ENCODE measurements at places on chromosomes 11 and 22.
A peak's percentile ranks its signal among the peaks of the same experiment; 100 is the strongest.

DNA sequence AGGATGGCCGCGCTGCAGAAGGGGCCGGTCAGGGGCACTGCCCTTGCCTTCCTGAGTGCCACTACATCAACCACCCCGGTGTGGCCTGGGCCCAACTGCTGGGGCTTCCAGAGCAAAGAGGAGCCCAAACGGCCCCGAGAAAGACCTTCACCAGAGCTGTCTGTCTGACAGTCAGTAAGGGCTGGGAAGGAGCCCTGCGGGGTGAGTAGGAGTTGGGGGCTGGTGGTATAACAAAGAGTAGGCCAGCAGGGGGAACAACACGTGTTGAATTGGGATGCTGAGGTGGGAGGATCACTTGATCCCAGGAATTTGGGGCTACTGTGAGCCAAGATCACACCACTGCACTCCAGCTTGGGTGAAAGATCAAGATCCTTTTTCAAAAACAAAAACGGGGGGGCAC, 3.9 kb downstream of the GSTT4 start:
- peak; percentile 40 for DNase-seq

DNA sequence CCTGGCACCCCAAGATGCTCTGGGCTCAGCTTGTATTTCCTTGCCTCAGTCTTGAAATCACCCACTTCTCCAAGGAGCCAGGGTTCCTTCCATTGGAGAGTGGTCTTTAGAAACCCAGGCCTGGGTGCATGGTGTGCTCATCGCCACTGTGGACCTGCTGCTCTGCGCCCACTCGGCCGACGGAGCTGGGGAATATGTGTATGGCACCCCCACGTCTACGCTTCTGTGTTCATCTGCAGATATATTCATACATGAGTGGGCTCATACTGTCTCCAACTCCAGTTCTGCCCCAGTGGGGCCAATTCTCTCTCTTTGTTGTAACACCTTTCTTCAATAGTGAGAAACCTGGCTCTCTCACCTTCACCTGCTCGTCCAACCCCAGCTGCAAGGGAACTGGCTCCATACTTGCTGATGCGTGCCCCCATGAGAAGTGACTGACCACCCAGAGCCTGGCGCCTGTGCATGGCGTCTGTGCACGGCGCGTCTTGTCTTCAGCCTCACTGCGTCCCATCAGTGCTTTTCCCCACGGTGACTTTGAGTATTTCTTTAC, 39.8 kb downstream of the KCNQ1 start:
- no peak for DNase-seq

DNA sequence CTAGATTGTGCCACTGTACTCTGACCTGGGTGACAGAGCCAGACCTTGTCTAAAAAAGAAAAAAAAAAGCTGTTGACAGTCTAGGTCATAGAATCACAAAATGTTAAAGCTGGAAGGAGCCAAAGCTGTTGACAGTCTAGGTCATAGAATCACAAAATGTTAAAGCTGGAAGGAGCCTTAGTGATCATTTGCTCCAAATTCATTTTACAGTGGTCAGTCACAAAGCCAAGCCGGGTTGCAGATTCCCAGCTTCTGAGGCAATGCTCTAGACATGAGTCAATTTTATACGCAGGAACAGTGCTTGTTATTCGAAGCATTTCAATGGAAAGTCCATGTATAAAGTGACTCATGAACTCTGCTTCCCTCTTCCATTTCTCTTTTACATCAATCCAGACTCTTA, 47.4 kb downstream of the SYT13 start:
- peak; percentile 52 for DNase-seq

DNA sequence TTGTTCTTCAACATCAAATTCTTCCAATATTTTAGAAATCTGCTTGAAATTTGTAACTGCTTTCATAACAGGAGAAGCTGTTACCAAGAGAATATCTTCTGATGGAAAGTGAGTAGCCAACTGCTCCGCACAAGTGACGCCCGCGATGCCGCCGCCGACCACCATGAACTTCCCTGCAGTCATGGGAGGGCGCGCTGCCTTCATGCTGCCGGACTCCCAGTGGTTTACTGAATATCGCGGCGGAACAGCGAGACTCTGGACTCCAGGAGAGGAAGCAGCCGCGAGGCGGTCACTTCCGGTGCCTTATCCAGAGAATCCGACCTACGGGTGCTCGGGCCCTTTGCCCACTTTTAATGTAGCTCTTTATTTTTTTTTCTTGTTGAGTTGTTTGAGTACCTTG, 190.6 kb downstream of the GUCY1A2 start:
- DNase-seq: no peak

- no peak for DNase-seq
These were observed 25.8 kb downstream of the LARGE1 start for GRCh38 chr22:33894515-33894914.

GRCh38 chr22:49075150-49075549, 752.5 kb downstream of the BRD1 start:
- DNase-seq: no peak

DNA sequence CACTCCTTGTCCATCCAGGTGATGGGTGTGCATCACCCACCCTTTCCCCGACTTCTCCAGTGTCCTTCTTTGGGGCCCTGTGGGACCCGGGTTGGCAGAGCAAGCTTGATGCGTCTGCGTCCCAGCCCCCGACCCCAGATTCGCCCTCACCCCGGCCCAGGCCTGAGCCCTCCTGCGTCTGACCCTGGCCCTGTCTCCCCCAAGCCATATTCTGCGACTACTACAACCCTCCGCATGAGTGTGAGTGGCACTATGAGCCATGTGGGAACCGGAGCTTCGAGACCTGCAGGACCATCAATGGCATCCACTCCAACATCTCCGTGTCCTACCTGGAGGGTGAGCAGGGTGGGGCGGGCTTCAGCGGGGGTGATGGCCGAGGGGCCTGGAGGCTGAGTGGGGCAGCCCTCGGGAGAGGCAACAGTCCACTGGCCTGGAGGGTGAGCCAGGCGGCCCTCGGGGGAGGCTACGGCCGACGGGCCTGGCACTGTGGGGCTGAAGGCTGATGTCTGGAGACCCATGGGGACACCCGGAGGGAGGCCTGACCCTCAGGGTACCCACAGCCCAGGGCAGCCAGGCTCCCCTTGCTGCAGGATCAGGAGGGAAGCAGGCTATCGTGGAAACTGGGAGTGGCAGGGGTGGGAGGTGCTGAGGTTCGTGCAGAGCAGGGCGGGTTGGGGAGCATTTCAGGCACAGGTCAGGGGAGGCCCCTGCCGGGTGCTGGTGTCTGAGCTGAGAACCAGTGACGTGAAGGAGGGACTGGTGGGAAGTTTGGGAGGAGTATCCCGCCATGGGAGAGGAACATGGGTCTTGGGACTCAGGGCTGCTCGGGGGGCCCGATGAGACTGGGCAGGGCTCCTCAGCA, 15.3 kb downstream of the MUC2 start:
- DNase-seq: no peak

- DNase-seq: no peak
These were observed 786 bp downstream of the RASL10A start for GRCh38 chr22:29314537-29315285.

DNA sequence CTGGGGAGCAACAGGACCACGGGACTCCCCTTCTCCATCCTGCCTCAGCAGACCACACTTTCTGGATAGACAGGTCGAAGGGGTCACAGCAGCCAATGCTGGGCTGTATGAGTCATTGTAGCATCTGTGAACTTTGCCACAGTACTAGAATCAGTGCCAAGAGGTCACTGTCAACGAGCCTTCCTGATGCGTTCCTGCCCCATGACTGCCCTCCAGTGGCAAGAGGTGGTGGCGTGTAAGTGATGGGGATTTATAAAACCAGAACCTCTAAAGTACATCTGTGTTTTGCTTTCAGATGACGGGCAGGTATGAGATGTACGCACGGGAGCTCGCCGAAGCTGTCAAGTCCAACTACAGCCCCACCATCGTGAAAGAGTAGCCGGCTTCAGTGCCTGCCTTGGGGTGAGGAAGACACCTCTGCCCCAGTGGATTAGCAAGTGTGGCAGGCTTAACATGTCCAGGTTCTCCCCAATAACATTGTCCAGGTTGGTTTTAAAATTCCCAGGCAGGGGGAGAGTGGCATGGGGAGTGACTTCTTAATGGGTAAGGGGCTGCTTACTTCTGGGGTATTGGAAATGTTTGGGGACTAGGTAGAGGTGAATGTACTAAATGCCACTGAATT, 29.4 kb downstream of the GUCD1 start:
- peak; percentile 85 for DNase-seq

DNA sequence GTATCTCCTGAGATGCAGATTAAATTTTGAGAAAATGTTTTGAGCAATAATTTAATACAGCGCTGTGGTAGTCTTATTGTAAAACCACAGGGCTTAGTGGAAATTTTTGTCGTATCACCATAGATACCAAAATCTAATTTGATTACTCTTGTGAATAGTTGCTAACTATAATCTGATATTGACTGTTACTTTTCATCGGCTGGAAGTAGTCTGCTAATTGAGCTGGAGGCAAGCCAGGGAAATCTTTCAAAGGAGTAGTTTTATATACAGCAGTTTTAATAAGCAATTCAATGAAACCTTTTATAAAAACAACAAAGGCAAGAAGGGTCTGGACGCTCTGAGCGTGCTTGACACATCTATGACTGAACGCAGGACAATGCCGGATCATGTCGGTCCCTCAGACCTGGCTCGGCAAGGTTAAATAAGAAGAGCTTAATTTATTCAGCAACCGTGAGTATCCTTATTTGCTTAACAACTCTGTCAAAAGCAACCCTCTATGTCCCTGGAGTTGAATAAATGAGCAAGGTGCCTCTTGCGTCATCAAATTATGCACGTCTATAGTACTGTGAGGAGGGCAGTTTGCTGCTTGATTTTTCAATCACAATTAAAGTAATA, 121.2 kb downstream of the NCAM1 start:
- no peak for DNase-seq

GRCh38 chr11:58913685-58914084, 25.6 kb upstream of the GLYATL1 start:
- DNase-seq: no peak

DNA sequence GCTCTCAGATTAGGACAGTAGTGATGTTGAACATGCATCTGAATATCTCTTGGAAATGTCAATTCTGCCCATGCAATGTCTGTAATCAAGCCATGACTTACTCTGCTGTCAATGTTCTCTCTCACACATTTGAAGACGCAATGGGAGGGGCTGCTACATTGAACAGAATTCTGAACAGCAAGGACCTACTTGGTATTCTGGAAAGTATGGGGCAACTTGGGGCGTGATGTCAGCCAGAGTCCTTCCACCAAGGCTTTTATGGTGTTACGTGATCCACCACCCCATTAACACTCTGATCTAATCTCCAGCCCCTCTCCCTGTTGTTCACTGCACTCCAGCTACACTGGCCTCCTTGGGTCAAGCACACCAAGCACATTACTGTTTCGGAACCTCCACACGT, 7.1 kb upstream of the CD59 start:
- no peak for DNase-seq

DNA sequence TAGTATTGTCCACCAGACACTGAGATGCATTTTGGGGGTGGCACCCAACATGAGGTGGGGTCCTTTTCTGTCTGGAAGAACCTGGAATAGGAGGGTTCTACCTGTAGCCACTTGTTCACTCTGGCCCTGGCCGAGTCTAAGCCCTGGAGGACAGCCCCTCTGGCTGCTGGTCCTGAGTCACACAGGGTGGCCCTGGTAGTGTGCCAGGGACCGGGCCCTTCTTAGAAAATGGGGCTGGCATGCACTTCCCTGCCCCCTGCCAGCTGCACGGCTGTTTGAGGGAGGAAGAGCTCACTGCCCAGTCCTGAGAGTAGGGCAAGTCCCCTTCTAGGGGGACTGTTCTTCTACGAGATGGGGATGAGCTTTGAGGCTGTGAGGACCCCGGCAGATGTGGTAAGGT, 2.2 kb downstream of the PLCB3 start:
- DNase-seq: no peak

GRCh38 chr11:104055596-104055995, 19.2 kb downstream of the DDI1 start:
- DNase-seq: no peak

- DNase-seq: no peak
These were observed 522.4 kb downstream of the TBC1D22A start for GRCh38 chr22:47284822-47285221.

DNA sequence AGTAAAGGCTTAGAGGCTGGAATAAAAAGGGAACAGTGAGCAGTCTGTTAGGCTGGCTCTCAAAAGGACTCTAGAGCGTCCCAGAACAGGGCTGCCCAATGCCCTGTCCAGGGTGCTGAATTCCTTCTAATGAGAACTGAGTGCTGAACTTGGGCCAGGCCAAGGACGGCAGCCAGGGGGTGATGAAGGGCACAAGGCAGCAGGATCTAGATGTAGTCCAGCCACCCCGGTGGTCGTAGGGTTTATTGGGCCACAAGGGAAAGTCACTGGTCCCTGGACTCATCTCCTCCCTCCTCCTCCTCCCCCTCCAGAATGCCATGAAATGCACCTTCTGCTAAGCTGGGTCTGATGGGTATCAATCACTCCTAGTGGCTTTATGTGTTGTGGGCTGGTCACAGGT, 19.2 kb downstream of the NPTXR start:
- DNase-seq: peak; percentile 75

DNA sequence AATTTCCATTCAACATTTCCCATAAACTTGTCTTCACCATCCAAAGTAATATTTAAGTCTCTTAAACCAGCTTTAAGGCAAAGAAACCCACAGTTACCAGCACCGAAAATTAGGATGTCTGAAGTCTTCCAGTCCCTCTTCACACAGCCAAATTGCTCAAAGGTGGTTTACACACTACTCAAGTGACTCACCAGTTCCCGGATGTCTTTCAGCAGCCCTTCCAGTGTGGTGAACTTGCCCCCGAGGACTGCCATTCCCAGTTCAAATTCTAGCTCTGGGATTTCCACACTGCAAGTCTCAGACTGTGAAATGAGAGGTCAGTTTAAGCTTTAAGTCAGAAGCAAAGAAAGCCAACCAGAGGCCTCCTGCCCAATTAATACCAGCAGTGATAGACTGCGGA, 5.1 kb downstream of the ZPR1 start:
- DNase-seq: no peak

DNA sequence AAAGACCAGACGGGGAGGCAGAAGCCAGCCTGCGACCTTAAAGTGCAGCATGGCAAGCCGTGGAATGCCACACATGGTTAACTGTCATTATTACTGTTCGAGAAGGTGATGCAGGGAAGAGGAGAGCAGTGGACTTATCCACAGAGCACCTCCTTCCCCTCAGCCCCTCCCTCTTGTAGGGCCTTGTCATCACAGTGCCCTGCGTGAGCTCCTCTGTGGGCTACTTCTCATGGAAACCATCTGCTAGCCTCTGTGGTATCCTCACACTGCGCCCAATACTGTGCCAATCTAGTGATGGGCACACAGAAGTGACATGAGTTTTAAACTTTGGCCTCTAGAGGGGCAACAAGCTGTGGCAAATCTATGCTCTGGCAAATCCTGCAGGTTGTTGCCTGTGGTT, 18.2 kb upstream of the CCDC134 start:
- no peak for DNase-seq

Data from urothelium cell line (cell line).